ENCODE measurements at places on chromosomes 12 and 14.

- DNase-seq = no peak
Measured at GRCh38 chr14:53924753-53925152, 31.9 kb downstream of the BMP4 start.

- DNase-seq = no peak
Measured at GRCh38 chr12:46470036-46470627, 97.6 kb upstream of the SLC38A2 start.

GRCh38 chr14:100589071-100589759 lies 2.0 kb upstream of the BEGAIN start:
- DNase-seq = no peak

GRCh38 chr12:123045678-123046077 lies 65.2 kb downstream of the ARL6IP4 start:
- no peak for DNase-seq

GRCh38 chr12:101671833-101672232 lies 25.6 kb upstream of the CHPT1 start:
- DNase-seq = no peak
